ENCODE measurements at places on chromosomes 4 and X.

- DNase-seq: no peak
These were observed 60.6 kb downstream of the ANXA10 start for GRCh38 chr4:168152837-168153500.

DNA sequence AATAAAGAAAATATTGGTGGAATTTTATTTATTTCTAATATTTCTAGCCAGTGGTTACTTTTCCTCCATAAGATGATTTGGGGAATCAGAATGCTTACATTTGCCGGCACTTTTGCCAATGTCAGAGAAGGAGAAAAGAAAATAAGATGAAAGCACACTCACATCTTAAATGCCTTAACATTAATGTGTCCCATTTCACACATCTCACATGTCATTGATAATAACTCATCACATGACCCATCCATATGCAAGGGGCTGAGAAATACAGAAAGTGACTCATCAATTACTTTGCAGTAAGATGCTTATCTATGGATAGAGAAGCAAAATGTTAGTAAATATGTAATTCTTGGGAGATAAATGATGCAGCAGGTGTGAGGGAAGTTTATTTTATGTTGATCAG is 1531.0 kb downstream of the PCDH7 start:
- no peak for DNase-seq

DNA sequence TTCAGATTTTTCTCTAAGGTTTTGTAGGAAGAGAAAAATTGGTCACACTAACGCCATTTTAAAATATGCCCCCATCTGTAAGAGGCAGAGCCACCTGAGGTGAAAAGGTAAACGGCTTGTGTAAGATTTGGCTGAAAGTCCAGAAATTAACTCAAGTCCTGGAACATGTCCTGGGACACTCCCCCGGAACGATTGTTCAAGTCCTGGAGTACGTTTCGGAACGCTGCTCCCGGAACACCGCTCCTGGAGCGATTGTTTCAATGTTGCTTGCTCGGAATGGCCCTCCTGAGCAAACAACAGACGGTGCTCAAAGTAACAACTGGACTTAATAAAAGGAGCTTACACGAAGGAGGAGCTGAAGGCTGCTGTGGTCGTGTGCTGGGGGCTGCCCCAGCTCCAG is 796.5 kb upstream of the SLIT2 start:
- DNase-seq: no peak

- DNase-seq: no peak
These were observed 51.9 kb downstream of the RBM47 start for GRCh38 chr4:40577588-40578253.

DNA sequence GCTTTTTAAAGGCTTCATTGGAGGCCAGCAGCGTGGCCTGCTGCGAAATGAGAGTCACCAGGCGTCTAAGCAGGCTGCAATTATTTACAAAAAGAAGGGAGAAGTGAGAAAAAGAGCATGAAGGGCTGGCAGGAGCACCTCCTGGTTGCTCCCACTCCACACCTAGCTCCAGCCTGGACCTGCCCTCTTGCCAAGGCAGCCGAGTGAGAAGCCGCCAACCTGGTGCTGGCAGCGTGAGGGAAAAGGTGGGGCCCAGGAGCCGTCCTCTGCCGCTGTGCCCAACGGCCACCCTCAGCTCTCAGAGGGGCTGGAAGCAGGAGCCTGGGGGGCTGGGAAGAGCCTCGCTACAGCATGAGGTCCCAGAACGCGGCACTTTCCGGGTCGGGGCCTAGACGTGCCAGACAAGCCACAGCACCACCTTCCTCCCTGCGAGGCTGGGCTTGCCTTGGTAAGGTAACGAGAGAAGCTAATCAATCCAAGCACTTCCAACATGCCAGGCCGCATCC is 16.3 kb downstream of the SLC6A8 start:
- no peak for DNase-seq

DNA sequence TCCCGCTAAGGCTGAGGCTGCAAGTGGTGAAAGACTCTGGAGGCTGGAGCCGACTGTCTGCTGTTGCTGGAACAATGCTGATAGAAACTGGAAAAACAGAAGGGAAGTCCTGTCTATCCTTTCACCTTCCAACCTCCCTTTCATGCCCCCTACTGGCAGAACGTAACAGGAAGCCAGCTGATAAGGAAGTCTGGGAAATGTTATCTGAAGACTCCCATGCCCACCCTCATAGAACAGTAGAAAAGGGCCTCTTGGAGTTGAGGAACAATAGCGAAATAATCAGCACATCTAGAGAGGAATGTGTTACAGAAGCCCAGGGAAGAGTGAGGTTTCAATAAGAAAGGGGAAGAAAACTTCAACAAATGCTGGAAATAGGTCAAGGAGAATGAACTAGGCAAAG is 117.1 kb upstream of the DKK2 start:
- peak; percentile 13 for DNase-seq

DNA sequence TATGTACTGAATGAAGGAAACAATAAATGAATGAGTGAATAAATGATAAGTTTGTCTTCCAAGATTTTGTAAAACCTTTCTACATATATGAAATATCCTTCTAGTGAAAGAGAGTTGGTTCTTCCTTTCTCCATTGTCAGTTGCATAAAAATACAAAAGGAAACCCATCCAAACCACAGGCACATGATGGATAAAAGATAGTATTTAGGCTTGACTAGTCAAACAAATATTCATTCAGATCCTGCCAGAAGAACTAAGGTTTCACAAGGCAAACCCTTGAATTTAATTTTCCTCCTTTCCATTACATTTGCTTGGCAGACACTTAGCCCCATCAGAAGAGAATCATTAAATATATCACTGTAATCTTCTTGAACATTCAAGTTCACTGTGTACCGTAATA is 208.4 kb downstream of the COL25A1 start:
- no peak for DNase-seq

GRCh38 chr4:128688846-128689437 is 120.6 kb upstream of the JADE1 start:
- no peak for DNase-seq

GRCh38 chr4:138555584-138555983 is 313.4 kb upstream of the SLC7A11 start:
- DNase-seq: peak; percentile 11

DNA sequence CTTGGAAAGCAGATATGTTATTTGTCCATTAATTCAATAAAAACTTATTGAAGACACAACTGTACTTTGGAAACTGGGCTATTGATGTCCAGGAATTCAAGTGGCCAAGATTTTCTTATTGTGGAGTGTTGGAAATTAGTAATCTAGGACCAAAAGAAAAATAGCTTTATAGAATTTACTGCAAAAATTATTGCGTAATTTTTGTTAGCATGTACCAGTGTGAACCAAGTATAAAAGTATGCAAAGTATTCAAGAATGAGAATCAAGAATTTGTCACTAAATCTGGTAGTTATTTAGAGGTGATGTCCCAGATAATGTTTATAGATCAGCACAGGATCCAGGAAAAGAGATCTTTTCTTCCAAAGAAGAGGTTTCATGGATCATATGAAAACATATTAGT is 468.9 kb upstream of the CTSO start:
- DNase-seq: no peak

- DNase-seq: no peak
These were observed 125.0 kb downstream of the ARHGAP6 start for GRCh38 chrX:11540532-11541377.

GRCh38 chr4:170758988-170759387 is 669.2 kb upstream of the AADAT start:
- no peak for DNase-seq

DNA sequence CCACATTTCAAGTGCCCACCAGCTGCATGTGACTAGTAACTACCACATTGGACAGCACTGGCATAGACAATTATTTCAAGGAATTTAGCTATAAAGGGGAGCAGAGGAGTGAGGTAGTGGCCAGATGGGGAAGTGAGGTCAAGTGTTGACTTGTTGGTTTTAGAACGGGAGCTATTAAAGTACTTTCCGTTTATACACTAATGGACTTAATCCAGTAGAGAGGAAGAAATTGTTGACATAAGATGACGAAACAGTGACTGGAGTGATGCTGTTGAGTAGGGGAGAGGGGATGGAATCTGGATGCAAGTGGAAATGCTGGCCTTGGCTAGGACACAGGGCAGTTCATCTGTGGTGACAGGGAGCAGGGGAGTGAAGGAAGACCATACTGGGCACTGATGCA is 154.4 kb downstream of the AMMECR1 start:
- DNase-seq: no peak

DNA sequence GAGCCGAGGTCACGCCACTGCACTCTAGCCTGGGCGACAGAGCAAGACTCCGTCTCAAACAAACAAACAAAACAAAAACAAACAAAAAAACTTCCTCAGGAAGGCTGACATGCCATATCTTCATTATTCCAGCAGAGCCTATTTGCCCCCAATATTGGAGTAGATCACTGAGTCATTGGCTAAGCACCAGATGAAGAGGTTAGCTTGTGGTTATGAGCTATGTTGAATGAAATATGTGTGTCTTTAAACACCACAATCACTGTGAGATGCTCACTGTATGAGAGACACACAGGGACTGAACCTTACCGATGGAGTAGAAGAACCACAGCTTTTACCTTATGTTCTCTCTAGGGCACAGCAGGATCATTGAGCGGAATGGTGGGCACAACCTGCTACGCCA is 122.1 kb upstream of the EOLA2 start:
- DNase-seq: no peak

DNA sequence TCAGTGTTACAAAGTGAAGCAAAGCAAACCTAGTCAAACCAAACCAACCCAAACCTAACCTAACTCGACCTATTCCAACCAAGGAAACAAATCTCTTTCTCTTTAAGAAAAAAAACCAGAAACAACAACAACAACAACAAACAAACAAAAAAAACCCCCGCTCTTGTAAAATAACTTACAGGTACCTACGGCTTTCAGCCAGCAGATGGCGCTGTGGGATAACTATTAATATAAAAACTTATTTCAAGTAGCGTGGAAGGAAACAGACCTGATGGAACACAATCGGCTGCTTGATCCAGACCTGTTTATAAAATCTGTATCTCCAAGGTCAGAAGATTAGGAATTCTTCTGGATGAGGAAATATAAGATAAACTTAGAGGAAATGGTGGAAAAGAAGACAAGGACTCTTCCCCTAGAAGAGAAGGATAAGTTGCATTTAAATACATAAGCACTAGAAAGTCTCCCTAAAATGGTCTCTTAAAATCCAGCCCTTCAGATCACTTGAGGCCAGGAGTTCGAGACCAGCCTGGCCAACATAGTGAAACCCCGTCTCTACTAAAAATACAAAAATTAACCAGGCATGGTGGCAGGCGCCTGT is 34.4 kb upstream of the CDKL5 start:
- DNase-seq: peak; percentile 50

DNA sequence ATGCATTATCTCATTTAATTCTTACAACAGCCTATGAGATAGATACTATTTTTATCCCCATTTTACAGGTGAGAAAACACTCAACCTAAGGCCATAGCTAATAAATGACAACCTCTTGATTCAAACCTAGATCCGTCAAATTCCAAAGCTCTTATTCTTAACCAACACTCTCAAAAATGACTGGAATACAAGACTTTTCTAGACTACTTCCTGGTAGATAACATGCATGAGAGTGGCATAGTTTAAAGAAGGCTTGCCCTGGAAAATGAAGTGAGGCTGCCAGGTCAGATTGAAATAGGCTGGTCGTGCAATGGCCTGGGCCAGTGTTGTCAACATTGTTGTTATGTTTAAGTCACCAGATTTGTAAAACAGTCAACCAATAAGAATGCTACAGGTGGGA is 86.6 kb downstream of the DNAAF6 start:
- no peak for DNase-seq

- no peak for DNase-seq
These were observed 2.0 kb upstream of the CFAP97 start for GRCh38 chr4:185205697-185206342.

GRCh38 chr4:84378356-84378755 is 120.7 kb downstream of the NKX6-1 start:
- no peak for DNase-seq

DNA sequence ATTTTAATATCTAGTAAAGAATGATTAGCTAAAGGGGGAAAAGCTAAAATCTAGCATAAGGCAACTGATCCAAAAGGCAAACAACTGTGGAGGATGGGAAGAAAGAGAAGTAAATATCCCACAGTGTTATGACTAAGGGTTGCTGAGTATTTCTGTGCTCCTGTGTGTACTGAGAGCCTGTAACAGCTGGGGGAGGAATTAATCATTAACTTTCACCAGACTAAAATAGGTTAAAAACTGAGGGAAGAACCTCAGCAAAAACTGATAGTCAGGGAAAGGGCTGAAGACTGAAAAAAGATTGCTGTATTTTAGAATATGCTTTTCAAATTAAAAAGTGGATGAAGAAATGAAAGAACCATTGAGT is 365.9 kb downstream of the CXXC4 start:
- no peak for DNase-seq

DNA sequence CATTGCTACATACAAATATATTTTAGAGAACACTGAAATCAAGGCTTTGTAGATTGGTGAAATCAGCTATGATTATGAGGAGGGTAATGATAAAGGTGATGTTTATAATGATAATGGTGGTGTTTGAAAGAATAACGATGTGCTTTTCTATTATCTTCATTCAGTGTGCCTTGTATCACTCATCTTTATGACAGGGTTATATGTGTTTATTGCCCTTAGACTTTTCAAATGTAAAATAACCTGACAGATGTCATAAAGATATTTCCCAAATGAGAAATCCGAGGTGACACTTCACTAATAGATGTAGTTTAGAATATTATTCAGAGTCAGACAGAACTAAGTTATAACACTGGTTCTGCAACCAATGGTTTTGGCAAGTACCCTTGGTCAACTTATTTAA is 323.0 kb upstream of the SPANXN4 start:
- DNase-seq: no peak

GRCh38 chr4:108813261-108813660 is 50.4 kb upstream of the ETNPPL start:
- DNase-seq: no peak

- no peak for DNase-seq
These were observed 18.0 kb downstream of the CMC4 start for GRCh38 chrX:155052738-155053498.

DNA sequence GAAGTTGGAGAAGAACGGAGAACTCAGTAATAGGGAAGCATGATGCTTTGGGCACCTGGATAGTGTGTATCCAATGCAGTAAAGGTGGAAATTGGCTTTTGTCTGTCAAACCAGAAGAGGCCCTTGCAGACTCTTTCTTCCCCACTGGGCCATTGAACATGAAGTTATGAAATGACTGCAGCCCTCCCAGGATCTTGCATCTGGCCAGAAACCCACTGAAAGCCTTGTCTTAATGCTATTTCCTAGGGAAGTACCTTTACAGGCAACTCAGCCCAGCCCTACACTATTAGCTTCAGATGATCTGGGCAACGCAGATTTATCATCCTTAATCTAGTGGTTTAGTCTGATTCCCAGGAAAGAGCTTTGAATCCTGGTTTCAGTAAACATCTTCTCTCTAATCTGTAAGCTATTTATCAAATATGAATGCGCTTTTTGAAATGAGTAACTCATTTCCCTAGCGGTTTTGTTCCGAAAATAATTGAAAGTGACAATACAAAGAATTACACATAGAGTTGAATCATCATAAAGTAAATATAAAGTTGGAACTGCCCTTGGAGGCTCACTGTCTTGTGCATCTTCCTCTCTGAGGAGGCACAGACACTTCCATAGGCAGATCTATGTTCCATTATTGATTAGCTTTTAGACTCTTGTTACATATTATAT is 464.1 kb downstream of the IDS start:
- no peak for DNase-seq
